CD4-positive, alpha-beta T cell treated with Interleukin-15 for 4 hours (primary cell): ENCODE measurements at places on chromosomes 12 and 14.

- DNase-seq = no peak
Observed at GRCh38 chr12:3150308-3150670, 73.1 kb downstream of the TSPAN9 start.

DNA sequence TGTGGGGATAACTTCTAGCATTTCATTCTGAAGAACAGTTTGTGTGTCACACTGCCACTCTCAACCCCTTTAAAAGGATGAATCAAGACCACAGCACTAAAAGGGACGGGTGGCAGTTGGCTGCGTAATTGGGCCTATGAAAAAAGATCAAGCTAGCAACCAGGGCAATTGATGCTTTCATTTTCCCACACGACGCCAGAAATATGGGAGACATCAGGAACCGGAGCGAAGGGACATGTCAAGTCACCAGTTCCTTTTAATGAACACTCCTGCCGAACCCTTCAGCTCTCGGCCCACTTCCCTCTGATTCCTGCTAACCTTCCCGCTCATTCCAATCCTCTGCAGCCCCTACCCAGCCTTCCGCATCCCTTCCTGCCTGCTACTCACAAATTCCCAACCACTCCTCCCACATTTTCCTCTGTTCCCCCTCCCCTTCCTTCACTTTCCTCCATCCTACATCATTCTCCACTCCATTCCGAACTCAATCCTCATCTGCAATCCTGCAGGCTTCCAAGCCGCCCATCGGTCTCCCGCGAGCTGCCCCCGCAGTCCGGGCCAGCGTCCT is 753 bp downstream of the CSRNP2 start:
- peak; percentile 41 for DNase-seq

GRCh38 chr14:56185992-56186391 is 67.8 kb downstream of the PELI2 start:
- DNase-seq = no peak

- no peak for DNase-seq
Observed at GRCh38 chr12:132243596-132244310, 85.6 kb downstream of the GALNT9 start.

DNA sequence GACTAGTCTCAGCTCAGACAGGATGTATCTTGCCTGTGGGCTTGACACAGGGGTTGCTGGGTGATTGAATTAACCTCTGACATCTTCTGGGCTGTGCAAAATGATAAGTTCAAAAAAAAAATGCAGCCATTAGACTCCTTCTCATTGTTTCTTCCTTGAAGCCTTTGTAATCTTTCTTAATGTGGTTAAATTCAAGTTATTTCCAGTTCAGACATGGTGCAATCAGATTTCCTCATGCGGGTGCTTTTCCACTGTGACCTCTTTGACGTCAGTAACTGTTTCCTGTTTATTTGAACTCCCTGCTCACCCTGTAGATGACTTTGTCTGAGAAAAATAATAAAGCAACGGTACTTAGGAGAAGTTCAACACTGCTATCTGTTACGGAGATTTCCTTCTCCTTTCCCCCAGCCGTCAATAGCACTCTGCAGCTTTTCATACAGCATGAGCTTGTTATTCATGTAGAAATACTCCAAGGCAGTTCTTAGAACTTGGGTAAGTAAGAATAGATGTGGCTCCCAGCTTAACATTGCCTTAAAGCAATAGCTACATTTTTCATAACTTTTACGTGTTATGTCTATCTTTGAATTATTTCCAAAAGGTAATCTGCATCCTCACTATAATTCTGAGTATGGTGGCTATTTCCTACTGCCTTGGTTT is 155.5 kb downstream of the PRKCH start:
- peak; percentile 83 for DNase-seq

- no peak for DNase-seq
Observed at GRCh38 chr12:108559007-108559655, 1.8 kb downstream of the SART3 start.

DNA sequence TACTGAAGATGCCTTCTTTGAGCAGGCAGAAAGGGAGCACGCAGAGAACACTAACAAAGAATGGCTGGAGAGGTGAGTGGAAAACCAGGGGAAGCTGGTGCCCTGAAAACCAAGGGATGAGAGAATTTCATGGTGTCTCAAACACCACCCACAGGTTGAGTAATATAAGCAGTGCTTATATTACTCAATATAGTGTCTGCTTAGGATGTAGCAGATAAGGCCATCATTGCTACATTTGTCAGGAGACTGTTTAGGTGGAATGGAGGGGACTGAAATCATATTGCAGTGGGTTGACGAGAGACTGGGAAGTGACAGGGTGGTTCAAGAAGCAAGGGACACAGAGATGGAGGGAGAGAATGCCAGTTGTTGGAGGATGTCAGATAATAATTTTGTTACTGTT is 20.6 kb downstream of the PKP2 start:
- DNase-seq = no peak

GRCh38 chr12:69275471-69275891 is 36.1 kb downstream of the CPSF6 start:
- DNase-seq = peak; percentile 21

GRCh38 chr12:100490056-100490455 is 16.4 kb downstream of the NR1H4 start:
- no peak for DNase-seq

DNA sequence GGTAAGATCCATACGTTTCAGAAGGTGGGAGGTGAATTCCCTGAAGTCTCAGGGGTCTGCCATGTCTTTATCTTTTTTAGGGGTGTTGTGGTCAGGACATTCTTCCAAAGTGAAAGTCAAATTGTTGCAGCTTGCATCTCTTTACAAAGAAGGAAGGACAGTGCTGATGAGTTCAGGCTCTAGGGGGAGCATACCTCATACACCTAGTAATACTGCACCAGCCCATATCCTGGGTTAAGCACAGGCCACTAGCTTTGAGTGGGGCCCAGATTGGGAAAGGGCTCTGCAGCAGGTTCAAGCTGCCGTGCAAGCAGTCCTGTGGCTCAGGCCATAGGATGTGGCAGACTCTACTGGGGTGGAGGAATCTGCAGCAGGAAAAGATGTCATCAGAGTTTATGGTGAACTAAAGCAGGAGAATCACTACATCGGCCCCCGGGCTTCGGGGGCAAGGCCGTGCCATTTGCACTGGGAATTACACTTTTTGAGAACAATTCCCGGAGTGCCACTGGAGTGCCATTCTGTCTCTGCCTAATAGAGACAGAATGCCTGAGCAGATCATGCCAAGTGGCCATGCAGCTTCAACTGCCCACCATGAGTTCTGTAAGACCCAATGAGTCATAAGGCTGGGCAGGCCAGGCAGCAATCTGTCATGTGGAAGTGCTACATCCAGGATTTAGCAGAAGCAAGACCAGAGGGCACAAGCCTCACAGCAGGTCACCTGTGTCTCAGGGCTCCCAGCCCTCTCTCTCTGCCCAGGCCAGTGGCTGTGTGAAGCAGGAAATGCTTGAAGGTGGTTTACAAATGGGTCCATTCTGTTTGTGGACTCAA is 32.3 kb downstream of the DIO3 start:
- no peak for DNase-seq

DNA sequence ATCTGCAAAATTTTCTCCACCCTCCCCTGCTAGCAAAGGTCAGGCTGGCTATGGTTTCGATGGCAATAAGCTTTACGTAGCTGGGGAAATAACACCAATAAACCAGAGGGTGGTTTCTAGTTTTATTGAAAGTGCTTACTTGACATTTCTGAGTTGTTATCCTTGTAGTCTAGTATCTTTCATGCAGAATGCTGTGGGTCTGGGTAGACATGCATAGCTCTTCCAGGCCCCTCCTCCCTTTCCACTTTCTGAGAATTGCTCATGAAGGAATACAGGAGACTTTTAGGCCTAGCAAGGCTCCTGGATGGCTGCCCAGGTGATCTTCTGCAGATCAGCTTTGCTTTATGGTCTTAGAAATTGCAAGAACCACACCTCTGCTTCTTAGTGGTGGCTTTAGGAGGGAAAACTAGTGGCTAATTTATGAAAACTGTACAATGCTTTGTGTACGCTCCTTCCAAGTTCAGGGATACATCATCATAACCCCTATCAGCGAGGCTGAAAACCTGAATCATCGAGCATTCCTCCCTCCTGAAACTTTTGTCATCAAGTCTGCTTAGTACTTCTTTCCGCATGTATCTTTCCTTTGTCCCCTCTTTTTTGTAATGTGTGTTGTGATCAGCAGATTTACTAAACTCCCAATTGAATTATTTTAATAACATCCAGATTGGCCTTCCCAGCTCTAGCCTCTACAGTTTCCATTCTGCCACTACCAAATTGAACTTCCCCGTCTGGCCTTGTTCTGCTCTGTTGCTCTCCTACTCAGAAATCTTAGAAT is 473.0 kb downstream of the RAD51B start:
- no peak for DNase-seq

- no peak for DNase-seq
Observed at GRCh38 chr12:114045349-114045748, 79.2 kb upstream of the RBM19 start.

- no peak for DNase-seq
Observed at GRCh38 chr14:42228611-42229010, 621.9 kb downstream of the LRFN5 start.

- no peak for DNase-seq
Observed at GRCh38 chr14:97196336-97196735, 399.2 kb downstream of the VRK1 start.

DNA sequence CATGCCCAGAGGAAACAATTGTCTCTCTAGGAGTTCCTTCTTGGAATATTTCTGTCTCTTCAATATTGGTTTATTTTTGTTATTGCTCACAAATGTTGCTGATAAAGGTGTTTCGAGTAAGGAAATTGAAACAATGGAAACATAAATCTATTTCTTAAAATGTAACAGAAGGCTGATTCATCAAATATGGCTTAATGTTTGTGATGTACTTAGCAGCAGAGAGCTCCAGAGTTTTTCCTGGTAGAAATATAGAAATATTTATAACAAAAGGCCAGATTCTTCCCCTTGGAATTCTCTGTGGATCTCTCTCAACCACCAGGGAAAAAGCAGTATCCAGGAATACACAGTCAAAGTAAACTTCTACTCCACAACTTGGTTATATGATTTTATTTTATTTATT is 149.2 kb upstream of the LRIG3 start:
- no peak for DNase-seq
